CD4-positive, alpha-beta memory T cell (primary cell): ENCODE measurements at places on chromosomes 3 and 15. TPM values are rescaled to one million over a fixed set of nuclear protein-coding genes. Genes with fewer than 3 reads are reported as not detected.

LRTM1 gene
- total RNA-seq: not detected

CHST2 gene
- total RNA-seq: 1.1 TPM

ZNF662 gene
- 2.7 TPM for total RNA-seq

FBXW12 gene
- total RNA-seq: not detected

TM4SF1 gene
- total RNA-seq: not detected

PRKCI gene
- 27.7 TPM for total RNA-seq

- DNase-seq: no peak
Measured at GRCh38 chr3:118529554-118529953, 505.1 kb downstream of the IGSF11 start.

- no peak for DNase-seq
Measured at GRCh38 chr3:25294169-25294805, 133.8 kb upstream of the RARB start.

DNA sequence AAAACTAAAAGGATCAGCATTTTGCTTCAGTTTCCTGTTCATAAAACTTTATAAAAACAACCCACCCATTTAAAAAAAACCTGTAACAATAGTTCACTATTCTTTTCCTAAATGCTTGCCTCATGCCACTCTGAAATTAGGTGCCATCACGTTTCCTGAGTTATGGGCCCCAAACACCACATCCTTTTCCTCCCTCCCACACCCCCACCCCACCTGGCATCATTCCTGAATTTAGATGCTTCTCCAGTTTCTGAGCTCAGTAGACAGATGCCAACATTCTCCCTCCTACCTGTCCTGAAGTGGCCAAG is 11.9 kb upstream of the ARHGEF3 start:
- DNase-seq: no peak

DNA sequence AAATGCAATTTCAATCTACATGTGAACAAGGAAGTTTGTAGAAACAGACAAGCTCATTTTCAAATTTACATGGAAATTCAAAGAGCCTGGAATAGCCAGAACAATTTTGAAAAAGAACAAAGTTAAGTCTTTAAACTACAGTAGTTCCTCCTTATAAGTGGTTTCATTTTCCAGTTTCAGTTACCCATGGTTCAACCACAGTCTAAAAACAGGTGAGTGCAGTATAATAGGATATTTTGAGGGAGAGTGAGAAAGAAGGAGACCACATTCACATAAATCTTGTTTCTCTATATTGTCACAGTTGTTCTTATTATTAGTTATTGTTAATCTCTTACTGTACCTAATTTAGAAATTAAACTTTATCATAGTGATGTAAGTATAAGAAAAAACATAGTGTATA is 45.8 kb upstream of the FOXB1 start:
- DNase-seq: no peak

DNA sequence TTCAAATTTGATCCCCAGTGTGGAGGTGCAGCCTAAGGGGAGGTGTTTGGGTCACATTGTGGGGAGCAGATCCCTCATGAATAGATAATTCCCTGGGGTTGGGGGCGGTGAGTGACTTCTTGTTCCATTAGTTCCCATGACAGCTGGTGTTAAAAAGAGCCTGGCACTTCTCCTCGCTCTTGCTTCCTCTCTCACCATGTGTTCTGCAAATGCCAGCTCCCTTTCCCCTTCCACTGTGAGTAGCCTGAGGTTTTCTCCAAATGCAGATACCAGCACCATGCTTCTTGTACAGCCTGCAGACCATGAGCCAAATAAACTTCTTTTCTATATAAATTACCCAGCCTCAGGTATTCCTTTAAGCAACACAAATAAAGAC is 23.1 kb downstream of the RIOX2 start:
- DNase-seq: no peak

DNA sequence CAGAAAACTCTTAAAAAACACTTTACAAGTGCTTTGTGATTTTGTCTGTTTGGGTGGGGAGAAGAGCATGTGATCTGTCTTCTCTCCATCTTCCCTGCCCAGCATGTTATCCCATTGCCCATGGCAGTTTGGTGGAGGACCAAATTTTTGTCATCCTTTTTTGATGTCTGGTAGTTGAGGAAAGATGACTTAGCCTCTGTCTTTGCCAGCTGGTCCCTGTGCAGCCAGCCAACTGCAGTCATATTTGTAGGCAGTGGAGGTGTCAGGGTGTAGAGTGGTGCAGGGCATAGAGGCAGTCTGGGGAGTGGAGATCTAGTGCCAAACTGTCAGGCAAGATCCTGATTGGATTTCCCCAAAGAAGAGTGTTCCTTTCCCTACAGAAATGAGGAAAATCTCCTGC is 40.7 kb downstream of the GASK1A start:
- no peak for DNase-seq

GRCh38 chr15:67854358-67854757 is 14.5 kb upstream of the RNU6-1 start:
- DNase-seq: no peak

DNA sequence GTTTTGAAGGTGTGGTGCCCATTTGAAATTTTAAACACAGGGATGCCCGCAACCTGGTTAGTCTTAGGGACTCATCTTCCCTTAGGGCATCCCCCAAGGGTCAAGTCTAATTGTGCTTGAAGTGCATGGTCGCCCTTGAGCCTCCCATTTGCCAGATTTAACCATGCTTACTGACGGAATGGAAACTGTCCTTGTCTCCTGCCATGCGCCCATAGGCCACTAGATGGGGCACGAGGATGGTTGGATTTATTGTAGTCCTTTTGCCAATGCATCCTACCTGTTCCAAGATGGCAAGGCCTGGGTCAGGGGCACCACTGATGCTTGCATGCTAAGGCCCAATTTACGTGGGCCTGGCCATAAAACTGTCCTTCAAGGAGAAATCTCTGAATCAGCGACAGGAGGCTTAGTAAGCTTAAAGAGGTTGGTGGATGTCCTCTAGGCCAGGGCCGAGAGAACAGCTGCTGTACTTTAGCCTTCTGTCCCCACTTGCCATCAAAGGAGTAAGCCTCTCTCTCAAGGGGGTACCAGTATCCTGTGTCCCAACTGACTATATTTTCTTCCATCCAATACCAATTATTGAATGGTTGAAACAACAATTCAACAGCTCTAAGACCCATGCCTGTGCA is 355.4 kb downstream of the OTOL1 start:
- no peak for DNase-seq

DNA sequence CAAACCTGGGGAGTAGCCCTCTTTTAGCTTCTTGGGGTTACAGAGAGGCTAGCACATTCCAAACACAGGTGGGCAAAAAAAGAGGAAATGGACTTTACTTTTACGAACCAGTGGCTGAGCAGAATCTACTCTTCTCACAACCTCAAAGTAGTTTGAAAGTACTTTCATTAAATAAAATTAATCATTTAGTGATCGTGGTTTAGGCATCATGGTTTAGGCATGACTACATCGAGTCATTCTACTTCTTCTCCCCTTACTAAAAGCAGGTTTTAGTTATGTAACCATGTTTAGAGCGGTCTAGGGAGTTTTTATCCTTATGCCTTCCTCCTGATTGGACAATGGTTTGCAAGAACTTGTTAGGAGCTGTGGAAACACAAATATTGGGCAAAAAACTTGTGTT is 2.5 kb upstream of the GREM1 start:
- DNase-seq: no peak

DNA sequence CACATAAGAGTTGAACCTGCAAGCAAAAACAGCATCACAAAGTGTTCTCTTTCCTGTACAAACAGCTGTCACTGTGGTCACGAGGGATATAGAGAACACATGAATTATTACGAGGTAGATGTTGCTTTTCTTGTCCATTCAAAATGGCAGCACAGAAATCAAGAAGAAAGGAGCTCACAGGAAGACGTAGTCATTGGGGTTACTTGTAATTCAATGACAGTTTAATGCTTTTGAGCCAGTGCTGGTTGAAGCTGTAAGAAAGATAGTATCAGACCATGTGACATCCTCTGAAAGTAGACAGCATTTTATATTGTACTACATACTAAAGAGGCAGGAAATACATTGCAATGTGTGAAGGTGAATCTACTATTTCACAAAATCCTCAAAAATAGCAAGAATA is 140.4 kb downstream of the ABI3BP start:
- DNase-seq: no peak

DNA sequence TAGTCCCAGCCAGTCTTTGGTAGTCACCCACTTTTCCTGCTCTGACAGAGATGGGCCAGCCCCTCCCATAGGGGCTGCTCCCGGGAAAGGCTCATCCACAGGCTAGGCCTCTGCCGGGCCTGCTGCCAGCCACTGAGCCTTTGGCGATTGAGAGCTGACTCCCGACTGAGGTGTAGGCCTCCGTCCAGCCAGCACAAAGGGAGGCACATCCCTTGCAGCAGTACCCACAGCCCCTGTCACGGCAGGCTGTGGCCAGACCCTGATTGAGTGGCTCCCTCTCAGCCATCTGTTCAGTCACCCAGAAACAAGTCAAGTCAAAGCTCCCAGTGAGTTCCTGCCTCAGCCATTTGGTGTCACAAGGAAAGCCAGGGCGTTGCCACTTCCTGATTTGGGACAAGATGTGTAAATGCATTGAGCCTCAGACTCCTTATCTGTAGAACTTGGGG is 6.2 kb upstream of the PAK6 start:
- DNase-seq: no peak

DNA sequence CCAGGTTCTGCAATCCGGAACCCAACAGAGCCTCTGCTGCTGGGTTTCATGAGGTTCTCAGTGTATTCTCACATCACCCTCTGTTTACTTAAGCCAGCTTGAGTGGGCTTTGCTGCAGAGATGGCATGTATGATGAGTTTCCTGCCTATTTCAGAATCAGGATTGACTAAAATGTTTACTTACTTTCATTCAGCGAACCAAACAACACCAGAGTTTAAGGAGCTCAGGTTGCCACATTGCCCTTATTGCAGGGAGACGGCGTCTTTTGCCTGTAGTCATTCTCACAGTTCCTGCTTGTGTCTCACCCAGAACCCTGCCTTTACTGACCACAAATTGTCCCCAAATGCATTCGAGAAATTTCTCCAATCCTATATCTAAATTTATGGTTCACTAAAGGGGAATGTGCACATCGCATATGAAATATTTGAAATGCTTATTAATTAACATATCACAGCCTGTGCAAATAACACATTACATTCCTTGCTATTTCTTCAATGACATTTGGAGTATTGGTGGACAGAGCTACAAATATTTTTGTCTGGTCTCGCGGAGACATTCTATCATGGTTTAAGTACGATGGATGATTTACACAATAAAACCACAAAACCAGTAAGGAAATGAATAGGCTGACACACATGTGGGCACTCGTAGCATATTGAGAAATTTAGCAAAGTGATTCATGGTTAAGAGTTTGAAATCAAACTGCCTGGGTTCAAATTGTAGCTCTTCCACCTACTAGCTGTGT is 377.2 kb upstream of the CFAP20DC start:
- no peak for DNase-seq

- DNase-seq: no peak
Measured at GRCh38 chr3:68931406-68932149, 769 bp downstream of the TAFA4 start.

GRCh38 chr3:42134867-42135464 is 43.8 kb downstream of the TRAK1 start:
- no peak for DNase-seq

GRCh38 chr15:89002281-89002761 is 85.9 kb upstream of the ABHD2 start:
- DNase-seq: no peak

GRCh38 chr3:42052484-42053351 is 38.4 kb upstream of the TRAK1 start:
- no peak for DNase-seq

- DNase-seq: no peak
Measured at GRCh38 chr15:91369823-91370222, 269.8 kb downstream of the SV2B start.

DNA sequence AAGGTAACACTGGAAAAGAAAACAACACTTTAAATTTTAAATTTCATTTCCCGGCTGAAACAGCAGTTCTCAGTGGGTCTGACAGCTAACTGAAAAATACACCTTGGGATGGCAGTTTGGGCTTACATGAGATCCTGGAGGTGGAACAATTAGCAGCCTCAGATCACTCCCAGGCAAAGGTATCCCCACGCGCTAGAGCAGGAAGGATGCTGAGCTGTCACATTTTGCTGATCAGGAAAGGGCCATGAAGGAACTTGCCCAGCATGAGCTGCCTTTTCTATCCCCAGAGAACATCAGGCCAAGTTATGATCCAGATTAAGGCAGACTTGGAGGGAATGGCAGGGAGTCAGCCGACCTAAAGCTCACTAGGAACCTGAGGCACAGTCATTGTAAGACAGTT is 204.8 kb upstream of the SLC2A2 start:
- DNase-seq: no peak
